ENCODE measurements at places on chromosomes 5 and 9.

- DNase-seq = no peak
Observed at GRCh38 chr5:140883927-140884697, 2.2 kb downstream of the PCDHA13 start.

DNA sequence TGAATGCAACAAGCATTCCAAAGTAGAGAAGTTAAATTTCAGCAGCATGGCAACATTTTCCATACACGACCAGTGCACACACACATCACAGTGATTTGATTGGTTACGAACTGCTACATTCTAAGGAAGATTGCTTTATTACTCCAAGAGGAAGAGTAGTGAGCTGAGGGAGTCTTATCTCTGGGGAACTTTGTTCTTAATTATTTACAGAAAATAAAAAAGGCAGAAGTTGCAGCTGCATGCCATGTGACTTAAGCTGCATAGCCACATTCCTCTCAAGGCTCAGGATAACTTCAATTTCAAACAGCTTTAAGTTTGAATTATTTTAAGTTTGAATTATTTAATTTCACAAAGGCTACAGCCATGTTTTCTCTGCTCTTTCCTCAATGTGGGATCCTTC, 71.6 kb upstream of the HSPB3 start:
- DNase-seq = no peak

DNA sequence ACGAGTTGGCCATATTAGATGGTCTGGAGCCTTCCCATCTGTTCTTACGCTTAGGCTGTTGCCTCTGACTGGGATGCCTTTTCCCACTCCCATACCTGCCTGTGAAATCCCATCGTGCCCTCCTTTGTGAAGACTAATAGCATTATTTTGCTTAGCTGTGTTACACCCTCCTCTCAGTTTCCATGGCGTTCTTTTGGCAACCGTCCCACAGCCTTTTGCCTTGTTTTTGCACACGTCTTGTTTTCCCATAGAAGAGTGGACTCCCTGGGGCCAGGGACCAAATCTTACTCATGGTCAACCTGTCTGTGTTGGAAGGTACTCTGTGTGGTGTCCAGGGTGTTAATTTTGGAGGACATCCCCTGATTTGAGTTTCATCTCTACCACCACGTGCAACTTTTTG, 242.1 kb downstream of the HSPA4 start:
- DNase-seq = no peak

DNA sequence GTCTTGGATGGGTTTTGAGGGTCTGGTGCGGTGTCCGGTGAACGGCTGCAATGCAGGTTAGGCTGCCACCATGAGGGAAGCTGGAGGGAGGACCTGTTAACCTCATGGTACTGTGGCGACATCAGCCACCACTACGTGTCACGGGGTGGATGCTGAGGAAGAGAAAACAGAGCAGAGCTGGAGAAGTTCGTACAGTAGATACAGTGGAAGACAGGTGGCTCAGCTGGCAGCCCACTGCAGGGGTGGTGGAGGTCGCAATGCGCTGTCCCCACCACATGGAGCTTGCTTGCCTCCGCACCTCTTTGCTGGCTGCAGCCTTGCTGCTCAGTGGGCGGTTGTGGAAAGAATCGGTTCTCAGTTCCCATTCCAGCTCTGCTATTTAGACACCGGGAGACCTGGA, 2.8 kb downstream of the DCANP1 start:
- no peak for DNase-seq

- DNase-seq = peak; percentile 51
Observed at GRCh38 chr9:114930056-114930812, at the start of gene TNFSF8. Gene TNFSF8, minus strand, starts transcription at chr9:114930591. Its CDS starts 288 bp downstream, at chr9:114930303.

GRCh38 chr5:108867656-108868055, 120.0 kb downstream of the FER start:
- no peak for DNase-seq

- DNase-seq = no peak
Observed at GRCh38 chr9:5556101-5556705, 45.9 kb downstream of the PDCD1LG2 start.

- no peak for DNase-seq
Observed at GRCh38 chr9:124502711-124503702, 4.2 kb downstream of the NR5A1 start.

DNA sequence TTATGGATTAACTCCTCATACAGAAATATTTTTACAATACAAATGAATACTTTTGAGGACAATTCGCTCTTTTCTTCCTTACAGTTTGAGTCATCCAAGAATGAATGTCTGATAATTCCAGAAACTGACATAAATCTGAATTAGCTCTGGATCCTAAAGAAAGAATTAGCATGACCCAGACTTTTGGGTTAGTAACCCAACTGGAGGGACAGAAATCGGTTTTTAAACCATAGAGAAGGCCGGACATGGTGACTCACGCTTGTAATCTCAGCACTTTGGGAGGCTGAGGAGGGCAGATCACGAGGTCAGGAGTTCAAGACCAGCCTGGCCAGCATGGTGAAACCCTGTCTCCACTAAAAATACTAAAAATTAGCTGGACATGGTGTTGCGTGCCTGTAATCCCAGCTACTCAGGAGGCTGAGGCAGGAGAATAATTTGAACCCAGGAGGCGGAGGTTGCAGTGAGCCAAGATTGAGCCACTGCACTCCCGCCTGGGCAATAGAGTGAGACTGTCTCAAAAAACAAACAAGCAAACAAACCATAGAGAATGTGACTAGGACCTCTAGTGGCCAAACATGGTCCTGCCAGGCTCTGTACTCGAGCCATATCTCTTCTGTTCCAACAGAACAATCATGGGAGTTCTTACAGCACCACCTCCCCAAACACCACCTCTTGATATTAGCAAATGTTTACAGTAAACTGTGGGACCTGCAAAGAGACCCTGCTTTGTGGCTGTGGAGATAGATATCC, 44.8 kb downstream of the LURAP1L start:
- DNase-seq = no peak

GRCh38 chr9:80382211-80382891, 810.6 kb downstream of the TLE4 start:
- DNase-seq = no peak

DNA sequence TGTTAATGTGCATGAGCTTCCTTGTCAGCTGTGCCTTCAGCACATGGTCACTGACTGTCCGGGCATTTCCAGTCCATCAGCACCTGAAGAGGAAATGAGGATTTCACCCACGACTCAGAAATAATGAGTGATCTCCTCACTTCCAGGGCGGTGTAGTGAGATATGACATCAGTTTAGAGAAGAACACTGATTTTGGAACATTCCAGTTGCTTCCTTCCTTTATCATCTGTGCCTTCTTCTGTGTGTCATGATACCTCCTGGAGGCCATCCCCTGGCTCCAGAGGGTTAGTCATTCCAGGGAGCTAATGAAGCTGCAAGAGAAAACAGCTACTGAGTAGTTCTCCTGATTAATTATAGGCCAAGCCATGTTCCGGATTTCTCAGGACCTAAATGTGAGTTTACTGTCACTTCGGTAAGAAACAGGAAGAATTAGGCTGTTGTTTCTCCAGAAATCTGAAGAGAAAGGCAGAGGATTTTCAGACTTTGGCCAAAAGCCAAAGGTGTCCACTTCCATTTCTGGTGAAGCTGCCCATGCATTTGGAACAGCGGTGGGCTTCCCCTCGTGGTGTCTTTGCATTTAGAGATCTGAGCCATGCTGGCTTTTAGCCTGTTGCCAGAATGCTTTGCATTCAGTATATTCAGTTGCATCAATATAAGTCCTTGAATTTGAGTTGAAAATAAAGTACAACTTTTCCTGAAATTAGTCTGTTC, 161.3 kb upstream of the OTULINL start:
- DNase-seq = no peak

DNA sequence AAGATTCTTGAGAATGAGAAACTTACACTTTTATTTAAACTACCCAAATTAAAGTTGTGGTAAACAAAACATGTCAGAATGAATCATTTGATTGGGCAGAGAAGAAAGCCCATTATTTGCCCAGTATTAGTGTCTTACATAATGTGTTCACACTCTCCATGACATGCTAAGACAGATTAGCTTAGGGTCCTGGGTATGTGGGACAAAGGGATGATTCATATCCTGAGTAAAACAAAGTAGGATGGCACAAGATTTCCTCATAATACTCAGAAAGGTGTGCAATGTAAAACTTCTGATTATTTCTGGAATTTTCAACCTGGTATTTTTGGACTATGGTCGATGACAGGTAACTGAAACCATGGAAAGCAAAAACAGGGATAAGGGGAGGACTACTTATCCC, 183.9 kb upstream of the POU5F2 start:
- DNase-seq = no peak

DNA sequence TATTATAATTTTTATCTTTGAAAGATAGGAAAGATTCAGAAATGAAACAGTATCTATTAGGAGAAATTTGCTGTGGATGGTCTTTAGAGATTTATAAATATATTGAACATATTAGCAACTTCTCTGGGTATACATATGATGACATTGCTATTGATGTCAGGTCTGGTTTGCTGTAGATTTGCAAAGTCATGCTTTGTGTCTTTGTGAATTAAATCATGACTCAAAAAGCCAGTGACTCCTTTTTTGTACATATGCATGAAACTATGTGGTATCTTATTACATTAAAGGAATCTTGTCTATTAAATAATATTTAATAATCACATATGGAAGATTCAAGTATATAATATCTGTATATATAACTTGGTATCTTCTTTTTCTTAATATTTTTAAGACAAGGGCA, 141.9 kb downstream of the ST8SIA4 start:
- no peak for DNase-seq

GRCh38 chr5:14222206-14222605, 79.1 kb downstream of the TRIO start:
- DNase-seq = no peak

- no peak for DNase-seq
Observed at GRCh38 chr5:3601061-3601710, 5.6 kb downstream of the IRX1 start.

GRCh38 chr9:133370685-133371084, 5.2 kb downstream of the SURF4 start:
- no peak for DNase-seq

DNA sequence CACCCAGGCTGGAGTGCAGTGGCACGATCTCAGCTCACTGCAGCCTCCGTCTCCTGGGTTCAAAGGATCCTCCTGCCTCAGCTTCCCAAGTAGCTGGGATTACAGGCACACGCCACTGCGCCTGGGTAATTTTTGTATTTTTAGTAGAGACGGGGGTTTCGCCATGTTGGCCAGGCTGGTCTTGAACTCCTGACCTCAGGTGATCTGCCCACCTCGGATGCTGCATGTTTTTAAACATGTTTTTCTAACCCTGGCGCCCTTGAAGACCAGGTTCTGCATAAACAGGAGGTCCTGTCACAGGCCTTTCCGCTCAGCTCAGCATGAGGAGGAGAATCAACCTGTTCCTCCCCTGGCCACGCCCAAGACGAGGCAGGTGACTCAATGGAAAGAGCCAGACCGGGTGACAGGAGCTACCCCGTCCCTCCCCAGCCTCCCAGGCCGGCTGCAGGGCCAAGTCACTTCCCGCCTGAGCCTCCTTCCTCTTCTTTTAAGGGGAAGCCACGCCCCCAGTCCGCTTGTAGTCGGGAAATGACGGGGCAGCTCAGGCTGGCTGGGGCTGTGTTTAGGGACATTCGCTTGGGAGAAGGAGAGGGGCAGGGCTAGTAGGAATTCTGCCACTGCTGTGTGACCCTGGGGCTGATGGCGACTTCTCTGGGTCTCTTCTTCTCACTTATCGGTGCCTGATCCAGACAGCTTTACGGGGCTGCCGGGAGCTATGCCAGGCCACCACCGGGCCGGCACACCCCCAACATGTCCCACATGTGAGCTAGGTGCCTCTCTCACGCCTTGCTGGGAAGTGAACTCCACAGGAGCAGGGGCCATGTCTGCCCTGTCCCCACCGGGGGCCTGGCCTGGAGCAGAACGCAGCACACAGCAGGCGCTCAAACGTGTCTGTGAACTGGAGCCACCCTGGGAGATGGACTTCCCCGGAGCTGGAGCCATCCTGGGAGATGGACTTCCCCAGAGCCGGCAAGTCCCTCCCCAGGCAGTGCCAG, 6.1 kb downstream of the NOTCH1 start:
- DNase-seq = peak; percentile 80

DNA sequence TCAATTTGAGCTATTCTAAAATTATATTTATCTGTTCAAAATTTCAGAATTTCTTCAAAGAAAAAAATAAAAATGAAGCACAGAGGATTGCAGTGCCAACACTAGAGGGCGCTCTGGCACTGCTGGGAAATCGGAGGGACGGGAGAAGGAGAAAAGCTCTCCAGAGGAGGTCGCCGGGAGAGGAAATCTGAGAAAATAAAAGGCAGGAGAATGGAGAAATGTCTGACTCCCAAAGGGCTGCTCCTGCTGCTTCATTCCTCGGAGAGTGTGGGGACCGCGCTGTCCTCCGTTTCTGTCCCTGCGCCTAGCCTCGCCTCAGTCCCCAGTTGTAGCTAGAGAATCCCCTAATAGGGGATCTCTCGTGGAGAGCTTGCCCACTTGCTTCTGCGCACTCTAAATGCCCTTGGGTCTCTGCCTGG, 40.0 kb upstream of the ARSB start:
- peak; percentile 4 for DNase-seq

- DNase-seq = no peak
Observed at GRCh38 chr5:9409413-9409960, 136.4 kb downstream of the SEMA5A start.

GRCh38 chr9:71716138-71716909, 52.0 kb downstream of the CEMIP2 start:
- DNase-seq = no peak

- DNase-seq = no peak
Observed at GRCh38 chr5:93428868-93429267, 152.2 kb downstream of the NR2F1-AS1 start.

- DNase-seq = no peak
Observed at GRCh38 chr5:133121611-133122150, 69.9 kb downstream of the HSPA4 start.

DNA sequence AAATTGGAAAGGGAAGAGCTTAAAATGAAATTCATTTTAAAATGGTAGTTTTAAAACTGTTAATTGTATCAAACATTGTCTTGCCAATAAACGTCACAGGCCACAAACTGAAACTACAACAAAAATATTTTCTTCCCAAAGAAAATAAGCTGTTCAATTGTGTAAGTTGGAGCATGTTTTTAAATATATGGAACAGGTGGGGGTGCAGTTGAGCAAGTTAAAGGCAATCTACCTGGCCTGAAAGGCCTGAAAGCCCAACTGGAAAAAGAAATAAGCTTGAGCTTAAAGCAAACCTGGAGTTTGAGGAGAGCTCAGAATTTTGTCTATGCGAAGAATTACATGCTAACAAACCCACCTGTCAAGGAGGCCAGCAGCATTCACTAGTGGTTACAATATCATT, 439.5 kb downstream of the ACTL7B start:
- DNase-seq = no peak

- no peak for DNase-seq
Observed at GRCh38 chr9:14413812-14414211, 99.9 kb upstream of the NFIB start.

DNA sequence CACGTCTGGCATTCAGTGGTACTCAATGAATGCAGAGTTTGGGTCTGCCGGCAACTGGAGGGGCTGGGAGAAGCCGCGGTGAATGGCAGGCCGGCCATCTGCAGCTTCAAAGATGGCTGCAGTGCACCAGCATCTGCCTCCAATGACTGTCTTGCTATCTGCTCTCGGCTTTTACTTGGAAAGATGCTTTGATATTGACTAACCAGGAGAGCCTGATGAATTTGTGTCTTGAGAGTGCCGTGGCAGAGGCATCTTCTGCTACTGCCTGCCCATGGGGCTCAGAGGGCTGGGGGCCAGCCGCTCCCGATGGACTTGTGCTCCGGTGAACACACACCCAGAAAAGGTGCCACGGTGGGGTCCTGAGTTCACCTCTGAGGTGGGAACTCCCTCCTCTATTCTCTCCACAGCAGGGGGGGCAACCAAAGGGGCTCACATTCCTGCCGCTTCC, 164.5 kb downstream of the COL23A1 start:
- no peak for DNase-seq
